ENCODE measurements at places on chromosomes 13 and 19.

DNA sequence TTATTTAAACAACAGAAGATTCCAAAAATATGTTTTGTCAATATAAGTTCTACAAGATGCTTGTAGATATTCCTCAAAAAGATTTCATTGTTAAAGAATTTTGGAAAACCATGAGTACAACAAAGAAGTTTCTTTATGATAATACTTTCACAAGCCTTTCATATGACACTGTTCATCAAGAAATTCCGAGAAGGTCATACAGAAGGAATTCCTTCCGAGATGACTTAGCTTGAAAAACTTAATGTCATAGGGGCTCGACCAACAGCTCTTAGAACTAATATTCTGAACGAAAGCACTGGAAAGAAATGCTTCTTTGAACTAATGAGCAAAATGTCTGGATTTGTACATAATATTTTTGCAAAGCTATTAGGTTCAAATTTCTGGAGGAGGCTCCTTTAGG is 403.4 kb downstream of the KLF5 start:
- DNase-seq = no peak

DNA sequence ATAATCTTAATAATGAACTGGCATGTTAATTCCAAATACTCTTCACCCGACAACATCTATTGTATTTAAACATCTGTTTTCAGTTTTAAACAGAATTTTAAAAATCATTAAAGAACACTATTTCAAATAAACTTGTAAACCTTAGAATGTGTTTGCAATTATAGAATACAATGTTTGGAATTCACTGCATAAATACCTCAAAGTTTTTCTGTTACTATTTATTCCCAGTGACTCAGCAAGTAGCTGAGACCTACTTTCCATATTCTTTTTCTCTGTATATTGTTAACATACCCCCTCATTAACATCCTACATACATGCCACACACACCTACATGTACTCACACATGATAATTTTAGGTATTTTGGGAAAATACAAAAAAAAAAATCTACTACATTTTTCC is 1134.3 kb downstream of the SLITRK1 start:
- peak; percentile 11 for DNase-seq

- DNase-seq = no peak
Observed at GRCh38 chr13:37934339-37935191, 65.0 kb upstream of the TRPC4 start.

- DNase-seq = no peak
Observed at GRCh38 chr13:62418376-62418775, 1002.7 kb upstream of the PCDH20 start.

DNA sequence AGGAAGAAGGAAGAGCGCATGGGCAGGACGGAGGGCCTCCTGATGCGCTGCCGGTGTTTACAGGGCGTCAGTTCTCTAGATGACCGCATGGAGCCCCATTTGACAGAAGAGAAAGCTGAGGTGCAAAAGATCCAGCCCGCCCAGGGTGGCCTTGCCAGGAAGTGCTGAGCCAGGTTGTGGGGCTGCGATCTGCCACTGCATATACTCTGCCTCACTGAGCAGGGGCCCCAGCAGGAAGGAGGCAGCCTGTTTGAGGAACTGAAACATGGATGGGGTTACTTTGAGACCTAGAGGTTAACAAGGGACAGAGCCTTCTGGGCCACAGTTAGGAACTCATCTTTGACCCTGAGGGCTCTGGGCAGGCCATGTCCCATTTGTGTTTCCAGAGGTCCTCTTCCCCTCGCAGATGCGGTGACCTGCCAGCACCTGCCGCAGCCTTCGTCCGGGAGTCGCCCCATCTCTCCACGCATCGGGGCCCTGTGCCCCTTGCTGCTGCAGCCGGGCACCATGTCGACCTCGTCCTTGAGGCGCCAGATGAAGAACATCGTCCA is 3.2 kb downstream of the EPN1 start:
- DNase-seq = no peak

DNA sequence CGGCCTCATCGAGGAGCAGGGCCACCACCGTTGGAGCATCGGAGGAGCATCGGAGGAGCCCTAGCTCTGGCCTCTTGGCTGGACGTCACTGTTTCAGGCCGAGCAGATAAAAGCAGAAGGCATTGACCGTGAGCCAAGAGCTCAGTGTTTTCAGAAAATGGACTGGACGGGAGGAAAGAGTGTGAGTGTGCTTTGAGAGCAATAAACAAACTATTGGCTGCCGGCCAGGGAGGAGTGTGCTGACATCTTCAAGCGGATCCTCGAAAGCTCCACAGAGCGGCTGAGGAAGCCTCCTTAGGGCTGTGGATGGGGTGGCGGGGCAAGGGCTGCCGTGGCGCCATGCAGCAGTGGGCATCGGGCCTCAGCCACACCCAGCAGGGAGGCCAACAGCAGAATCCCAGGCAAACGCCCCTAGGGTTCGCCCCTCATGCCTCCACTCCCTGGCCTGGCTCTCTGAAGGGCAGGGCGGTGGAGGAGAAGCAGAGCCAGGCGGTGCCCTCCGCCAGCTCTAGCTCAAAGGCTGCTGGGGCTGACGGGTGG is 41.8 kb downstream of the IRS2 start:
- DNase-seq = no peak

GRCh38 chr13:28346154-28346553 is 148.8 kb downstream of the FLT1 start:
- no peak for DNase-seq

- DNase-seq = no peak
Observed at GRCh38 chr13:26186995-26187394, 35.1 kb downstream of the RNF6 start.

- DNase-seq = peak; percentile 62
Observed at GRCh38 chr19:40190891-40191835, at the start of gene MAP3K10. TSS of gene MAP3K10 (plus strand) at chr19:40191426. CDS start at chr19:40192032, 606 bp downstream.

- no peak for DNase-seq
Observed at GRCh38 chr13:106401081-106401480, 134.4 kb downstream of the EFNB2 start.

GRCh38 chr13:46165485-46166223 is 16.3 kb downstream of the LCP1 start:
- peak; percentile 75 for DNase-seq

DNA sequence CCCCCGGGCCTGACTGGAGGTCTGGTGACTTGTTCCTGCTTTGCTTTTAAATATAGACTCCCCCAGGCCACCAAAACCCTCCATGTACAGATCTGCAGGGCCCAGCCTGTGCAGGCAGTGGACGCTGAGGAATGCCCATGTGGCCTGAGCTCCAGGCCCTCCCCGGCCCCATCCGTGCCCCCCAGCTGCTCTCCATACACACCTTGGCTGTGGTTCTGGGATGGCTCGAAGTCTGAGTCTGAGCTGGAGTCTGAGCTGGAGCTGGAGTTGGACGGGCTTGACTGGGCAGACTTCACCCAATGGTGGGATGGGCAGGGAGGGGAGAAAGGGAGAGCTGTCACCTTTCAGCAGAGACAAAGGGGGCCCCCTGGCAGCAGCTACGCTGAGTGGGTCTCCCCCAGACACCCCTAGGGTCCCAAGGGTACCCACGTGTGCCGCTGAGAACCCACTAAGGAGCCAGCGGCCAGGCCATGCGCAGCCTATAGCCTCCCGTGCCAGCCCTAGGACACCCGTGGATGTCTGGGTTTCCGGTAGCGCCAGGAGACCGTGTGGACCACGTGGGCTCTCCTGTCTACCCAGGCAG is 61.9 kb downstream of the MLLT1 start:
- DNase-seq = no peak

GRCh38 chr19:14369399-14370168 is 11.7 kb upstream of the ADGRE5 start:
- no peak for DNase-seq

GRCh38 chr13:95185851-95186250 is 115.4 kb downstream of the ABCC4 start:
- DNase-seq = no peak

- no peak for DNase-seq
Observed at GRCh38 chr19:5136073-5136855, 167.4 kb downstream of the KDM4B start.

DNA sequence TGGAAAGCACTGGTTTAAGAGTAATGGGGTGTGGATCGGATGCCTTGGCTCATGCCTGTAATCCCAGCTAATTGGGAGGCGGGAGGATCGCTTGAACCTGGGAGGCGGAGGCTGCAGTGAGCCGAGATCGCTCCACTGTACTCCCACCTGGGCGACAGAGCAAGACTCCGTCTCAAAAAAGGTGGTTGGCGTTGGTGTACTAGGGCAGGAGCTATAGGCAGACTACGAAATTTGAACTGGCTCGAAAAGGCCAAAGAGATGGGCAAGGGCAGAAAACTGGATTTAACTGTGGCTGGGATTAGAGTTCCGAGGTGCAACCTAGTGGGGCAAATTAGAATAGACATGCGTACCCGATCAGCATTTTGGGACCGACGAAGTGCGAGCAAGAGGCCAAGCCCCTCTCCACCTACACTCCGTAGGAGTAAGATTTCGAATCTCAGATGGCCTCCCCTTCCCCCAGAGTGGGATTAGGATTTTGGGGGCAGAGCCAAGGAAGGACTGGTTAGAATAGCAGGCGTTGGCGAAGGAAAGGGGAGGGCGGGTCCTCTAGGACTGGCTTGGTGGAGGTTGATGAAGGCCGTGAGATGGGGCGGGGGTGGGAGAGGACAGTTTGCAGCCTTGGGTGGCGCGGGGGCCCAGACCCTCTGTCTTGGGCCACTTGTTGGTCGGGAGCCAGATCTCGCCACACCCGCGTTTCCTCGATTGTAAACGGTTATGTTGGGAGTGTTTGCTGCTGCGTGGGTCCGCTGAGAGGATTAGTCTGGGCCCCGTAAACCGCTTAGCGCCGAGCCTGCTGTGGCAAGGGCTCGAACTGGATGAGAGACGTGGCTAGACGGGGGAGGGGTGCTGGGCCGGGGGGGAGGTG is 2.0 kb upstream of the INAFM1 start:
- DNase-seq = no peak

GRCh38 chr19:7808108-7808507 is 21.9 kb upstream of the EVI5L start:
- no peak for DNase-seq

GRCh38 chr19:17648097-17648660 is 40.0 kb downstream of the UNC13A start:
- DNase-seq = no peak

DNA sequence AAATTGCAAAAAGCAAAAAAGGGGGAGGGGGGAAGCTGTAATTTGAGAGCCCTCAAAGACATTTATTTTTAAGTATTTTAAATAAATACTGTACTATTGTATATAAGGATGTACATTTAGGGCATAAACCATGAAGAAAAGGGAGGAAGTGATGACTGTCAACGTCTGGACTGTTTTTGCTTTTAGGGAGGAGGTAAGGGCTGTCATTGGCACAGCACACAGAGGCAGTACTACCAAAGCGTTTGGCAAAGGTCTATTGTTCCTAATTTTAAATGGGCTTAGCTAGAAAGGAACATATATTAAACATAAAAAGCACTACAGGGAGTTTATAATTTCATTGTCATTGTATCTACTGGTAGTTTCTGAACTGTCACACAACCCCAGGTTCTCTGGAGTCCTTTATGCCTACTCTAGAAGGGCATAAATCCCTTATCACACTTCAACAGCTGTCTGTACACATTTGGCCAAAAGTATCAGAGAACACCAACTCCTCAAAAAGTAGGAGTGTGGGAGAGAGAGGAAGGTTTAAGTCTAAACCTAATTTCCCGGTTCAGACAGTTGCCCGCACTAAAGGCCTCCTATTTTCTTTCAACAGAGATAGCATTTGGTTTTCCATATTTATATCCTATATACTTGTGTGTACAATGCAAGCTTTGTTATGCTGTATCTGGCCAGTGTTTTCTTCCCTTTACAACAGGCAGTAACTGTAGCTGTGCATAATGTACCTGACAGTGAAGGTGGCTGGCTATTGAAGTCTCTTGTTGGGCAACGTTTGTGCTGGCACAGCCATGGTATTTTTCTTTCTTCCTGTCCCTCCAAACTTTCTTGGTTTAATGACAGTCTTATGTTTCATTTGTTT is 406.2 kb downstream of the KLF5 start:
- DNase-seq = no peak

DNA sequence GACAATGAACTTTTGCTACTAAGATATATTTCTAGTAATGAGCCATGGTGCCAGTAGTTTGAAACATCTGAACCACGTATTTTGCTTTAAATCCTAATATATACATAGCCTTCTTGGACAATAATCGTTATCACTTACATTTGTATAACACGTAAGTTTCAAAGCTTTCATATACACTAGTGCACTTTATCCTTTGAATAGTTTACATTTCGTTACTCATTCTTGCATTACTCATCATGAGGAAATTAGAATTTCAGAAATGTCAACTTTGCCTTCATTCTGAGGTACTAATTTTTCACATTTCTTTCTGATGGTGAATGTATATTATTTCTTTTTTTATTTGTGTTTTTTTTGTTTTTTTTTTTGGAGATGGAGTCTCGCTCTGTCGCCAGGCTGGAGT is 5.8 kb downstream of the KBTBD7 start:
- no peak for DNase-seq

DNA sequence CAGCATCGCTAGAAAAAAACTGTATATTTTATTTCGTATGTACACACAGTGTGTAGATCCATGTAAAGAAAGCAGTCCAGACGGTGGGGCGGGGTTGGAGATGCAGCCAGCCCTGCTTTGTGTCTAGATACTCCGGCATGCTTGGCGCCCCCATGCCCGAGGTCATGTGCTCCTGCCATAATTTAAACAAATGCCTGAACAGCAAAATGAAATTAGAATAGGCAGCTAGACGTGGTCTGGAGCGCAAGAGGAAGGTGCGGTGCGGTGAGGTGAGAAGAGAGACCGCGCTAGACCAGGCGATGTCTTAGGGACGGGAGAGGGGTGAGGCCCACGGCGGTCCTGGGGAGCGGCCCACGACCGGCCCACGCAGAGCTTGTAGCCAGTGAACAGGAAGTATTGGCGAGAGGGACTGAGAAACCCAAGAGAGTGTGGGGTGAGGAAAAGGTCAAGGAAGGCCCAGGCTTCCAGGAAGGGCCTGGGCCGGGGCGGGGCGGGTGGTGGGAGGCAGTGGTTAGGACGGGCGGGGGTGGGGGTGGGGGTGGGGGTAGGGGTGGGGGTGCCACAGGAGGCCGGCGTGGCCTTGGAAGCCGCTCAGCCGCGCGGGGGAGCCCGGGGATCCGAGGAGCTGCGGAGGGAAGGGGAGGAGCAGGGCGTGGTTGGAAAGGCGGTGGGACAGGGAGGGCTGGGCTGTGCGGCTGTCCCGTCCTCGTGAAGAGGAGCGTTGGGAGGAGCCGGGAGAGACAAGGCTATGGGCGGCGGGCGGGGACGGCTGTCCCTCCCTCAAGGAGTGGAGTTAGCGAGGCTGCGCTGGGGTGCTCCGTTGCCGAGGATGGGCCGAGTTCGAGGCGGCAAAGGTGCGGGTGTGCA is 254.7 kb upstream of the SGCG start:
- peak; percentile 46 for DNase-seq

DNA sequence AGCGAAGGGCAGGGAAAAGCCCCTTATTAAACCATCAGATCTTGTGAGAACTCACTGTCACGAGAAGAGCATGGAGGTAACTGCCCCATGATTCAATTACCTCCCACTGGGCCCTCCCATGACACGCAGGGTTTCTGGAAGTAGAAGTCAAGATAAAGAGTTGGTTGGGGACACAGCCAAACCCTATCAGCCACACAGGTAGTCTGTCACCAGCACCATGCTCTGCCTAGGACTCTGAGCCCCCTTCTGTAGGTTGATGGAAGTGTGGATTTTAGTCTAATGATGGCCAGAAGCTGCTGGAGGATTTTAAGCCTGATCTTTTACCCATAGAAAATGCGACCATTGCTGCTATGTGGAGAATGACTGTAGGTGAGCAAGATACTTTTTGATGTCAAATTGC is 60.8 kb downstream of the ARHGEF7 start:
- DNase-seq = no peak

- no peak for DNase-seq
Observed at GRCh38 chr19:3453840-3454239, 26.5 kb downstream of the SMIM24 start.

- peak; percentile 16 for DNase-seq
Observed at GRCh38 chr13:48808683-48809082, 155.0 kb downstream of the CYSLTR2 start.

- peak; percentile 36 for DNase-seq
Observed at GRCh38 chr19:51777570-51778462, 16.8 kb downstream of the FPR2 start.

Data from kidney glomerular epithelial cell (primary cell).